ENCODE measurements at places on chromosomes 12 and 14.

- no peak for DNase-seq
Observed at GRCh38 chr12:67430708-67431335, 161.7 kb downstream of the CAND1 start.

GRCh38 chr12:73585136-73585535, 952.5 kb upstream of the ATXN7L3B start:
- no peak for DNase-seq

DNA sequence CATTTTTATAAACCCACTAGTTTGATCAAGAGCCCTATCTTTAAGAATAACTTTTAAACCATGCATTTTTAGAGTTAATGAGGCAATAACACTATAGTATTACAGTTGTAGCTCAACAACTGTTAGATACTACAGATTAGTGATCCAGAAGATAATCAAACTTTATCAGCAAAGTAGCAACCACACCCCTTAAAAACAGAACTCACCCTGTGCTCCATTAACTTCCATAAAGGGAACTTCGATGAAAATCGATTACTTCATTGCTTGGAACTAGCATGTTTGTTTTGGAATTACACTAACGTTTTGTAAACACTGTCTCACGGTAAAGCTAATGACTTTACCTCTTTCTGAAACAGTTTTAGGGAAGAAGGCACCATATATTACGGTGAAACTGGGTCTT, 1.4 kb downstream of the SGPP1 start:
- no peak for DNase-seq

- DNase-seq, result no peak
Observed at GRCh38 chr14:81401420-81402122, 1.4 kb upstream of the STON2 start.

- no peak for DNase-seq
Observed at GRCh38 chr14:54881235-54881760, 21.3 kb downstream of the GCH1 start.

DNA sequence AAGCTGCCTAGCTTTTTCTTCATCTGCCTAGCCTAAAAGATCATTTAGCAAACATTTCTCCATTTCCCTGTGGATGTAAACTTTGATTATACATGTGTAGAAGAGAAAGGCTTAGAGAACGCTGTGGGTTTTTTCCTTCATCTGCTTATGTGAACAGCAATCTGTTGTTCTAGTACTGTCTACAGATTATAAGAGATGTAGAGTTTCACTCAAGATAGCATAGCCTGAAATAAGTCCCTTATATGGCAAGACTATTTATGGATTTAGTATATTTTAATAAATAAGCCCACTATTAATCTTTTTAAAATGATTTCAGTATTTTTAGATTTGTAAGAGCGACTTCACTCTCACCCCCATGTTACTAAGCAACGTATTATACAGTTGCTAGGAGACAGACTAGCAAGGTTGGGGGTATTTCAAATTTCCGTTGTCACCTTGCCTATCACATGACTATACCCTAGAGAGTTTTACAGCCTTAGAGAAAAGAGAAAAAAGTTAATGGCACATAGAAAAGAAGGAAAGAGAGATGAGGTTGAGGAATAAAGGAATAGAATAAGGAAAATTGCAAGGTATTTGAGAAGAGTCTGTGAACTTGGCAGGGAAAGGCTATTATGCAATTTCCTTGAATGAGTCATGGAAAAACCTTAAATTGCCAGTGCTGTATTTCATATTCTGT, 12.2 kb upstream of the TUBA1A start:
- no peak for DNase-seq

DNA sequence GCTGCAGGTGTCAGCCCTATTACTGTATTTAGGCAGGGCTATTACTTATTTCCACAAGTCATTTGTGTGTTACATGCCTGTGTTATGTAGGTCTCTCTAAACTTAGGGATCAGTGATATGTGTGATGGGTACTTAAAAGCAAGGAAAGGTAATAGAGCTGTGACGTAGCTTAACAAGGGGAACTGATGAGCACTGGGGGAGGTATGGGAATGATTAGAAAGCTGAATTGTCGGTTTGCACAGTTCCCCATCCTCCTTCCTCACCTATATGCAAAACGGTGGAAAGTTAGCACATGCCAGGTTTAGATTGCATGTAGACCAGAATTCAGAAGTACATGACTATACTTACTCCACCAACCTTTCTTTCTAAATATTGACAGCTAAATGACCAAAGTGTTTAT, 494.3 kb upstream of the GARIN6 start:
- DNase-seq, result no peak

DNA sequence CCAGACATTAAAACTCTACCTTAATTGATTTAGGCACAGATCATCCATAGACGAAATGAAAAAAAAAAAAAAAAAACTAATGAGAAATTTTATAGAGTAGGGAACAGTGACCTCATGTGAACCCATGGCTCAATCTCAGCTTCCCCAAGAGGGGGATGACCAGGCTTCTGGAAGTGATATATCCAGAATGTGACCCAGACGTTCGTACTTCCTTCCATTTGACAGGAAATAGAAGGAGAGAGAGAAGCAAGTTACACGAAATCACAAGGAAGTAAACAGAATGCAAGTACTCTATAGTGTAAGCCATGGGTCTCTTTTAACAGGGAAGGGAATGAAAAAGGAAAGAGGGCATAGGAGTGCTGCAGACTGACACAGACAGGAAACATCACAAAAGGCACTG, 10.1 kb downstream of the FOXN3 start:
- no peak for DNase-seq

GRCh38 chr12:15146585-15146984, 74.6 kb downstream of the RERG start:
- DNase-seq, result no peak

Measured in activated T-cell treated with anti-CD3 and anti-CD28 coated beads for 24 hours (primary cell).